Chondrocyte (in vitro differentiated cells): ENCODE measurements at places on chromosomes 6 and 20. TPM values are rescaled to one million over a fixed set of nuclear protein-coding genes. Genes with fewer than 3 reads are reported as not detected.

The KHDC1 gene
- total RNA-seq, result 4.0 to 4.5 TPM (median 4.3 TPM) in 3 replicates

The CTAGE9 gene
- not detected in 3 replicates for total RNA-seq

The DDX43 gene
- total RNA-seq, result not detected in 3 replicates

The BNIP5 gene
- total RNA-seq, result not detected in 3 replicates

- H3K4me3 ChIP-seq, result no peak overlapping the region
- H3K27me3 ChIP-seq, result no peaks in the 10 kb centered on the region
- DNase-seq, result peak; percentile 15
- no peak overlapping the region for H3K27ac ChIP-seq
Observed at GRCh38 chr20:38248133-38248532, 12.4 kb downstream of the KIAA1755 start.

DNA sequence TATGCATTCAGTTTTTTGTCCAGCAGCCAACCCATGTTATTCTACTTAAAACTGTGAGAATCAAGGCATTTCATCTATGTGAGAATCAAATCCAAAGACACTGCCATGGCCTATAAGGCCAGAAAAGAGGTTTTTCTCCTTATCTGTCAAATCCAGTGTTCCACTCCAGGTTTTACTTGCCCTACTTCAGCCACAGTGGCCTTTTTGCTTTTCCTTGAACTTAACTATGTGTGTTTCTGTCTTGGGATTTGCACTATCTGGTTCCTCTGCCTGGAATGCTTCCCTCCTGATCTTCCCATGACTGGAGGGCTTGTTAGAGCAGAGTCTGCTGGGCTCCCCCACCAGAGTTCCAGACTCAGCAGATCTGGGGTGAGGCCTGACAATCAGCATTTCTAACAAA is 113.1 kb upstream of the DOK5 start:
- H3K36me3 ChIP-seq, result no peaks in the 10 kb centered on the region
- no peak overlapping the region for H3K4me3 ChIP-seq
- H3K27me3 ChIP-seq, result peaks cover 10% of the 10 kb centered on the region
- H3K4me1 ChIP-seq, result no peaks in the 10 kb centered on the region
- DNase-seq, result no peak

- H3K4me3 ChIP-seq, result no peak overlapping the region
- no peak for DNase-seq
- H3K27ac ChIP-seq, result no peak overlapping the region
Observed at GRCh38 chr20:55514531-55514930, 490.8 kb downstream of the CBLN4 start.

DNA sequence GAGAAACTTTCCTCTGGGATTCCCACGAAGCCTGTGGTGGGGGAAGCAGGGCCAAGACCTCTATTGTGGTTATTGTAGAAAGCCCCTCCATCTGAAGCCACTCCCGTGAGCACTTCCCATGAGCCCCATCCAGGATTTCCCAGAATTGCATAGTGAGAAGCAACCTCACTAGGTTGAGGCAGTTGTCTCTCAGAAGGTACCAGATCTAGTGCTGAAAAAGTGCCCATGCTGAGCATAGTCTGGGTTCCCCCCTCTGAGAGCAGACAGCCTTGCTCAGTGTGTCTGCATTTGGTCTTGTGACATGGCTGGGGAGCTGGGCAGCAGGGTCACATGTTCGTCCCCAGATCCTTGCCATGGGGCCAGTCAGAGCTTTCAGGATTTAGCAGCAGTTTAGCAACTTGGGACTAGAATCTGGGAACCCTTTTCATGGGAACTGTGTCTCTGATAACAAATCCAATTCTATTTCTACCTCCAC is 38.6 kb downstream of the SLC9A8 start:
- H3K27ac ChIP-seq, result peak overlapping the region; percentile 91
- no peaks in the 10 kb centered on the region for H3K27me3 ChIP-seq
- H3K4me3 ChIP-seq, result no peak overlapping the region
- peaks cover 9% of the 10 kb centered on the region for H3K36me3 ChIP-seq
